Neural progenitor cell (in vitro differentiated cells): ENCODE measurements at places on chromosomes 6 and 20. TPM values are rescaled to one million over a fixed set of nuclear protein-coding genes. Genes with fewer than 3 reads are reported as not detected.

The ZNF334 gene
- 29.0 and 45.9 TPM in 2 replicates for total RNA-seq

The AURKA gene
- total RNA-seq: 144 and 186 TPM in 2 replicates

The PHF1 gene
- total RNA-seq: 25.6 and 55.8 TPM in 2 replicates

The PRR18 gene
- 0.13 and 0.40 TPM in 2 replicates for total RNA-seq

The DACT2 gene
- 0.36 and 5.5 TPM in 2 replicates for total RNA-seq

The MMP24OS gene
- total RNA-seq: 2.9 and 12.0 TPM in 2 replicates

The RAET1G gene
- not detected in 2 replicates for total RNA-seq

The WFDC2 gene
- 2.7 and 5.8 TPM in 2 replicates for total RNA-seq

The NFS1 gene
- 21.7 and 29.3 TPM in 2 replicates for total RNA-seq

The GNAS-AS1 gene
- total RNA-seq: 5.8 and 6.4 TPM in 2 replicates

The SIGLEC1 gene
- not detected in 2 replicates for total RNA-seq

The LINC00237 gene
- not detected in 2 replicates for total RNA-seq

The KCNK16 gene
- not detected in 2 replicates for total RNA-seq

The MAS1 gene
- not detected in 2 replicates for total RNA-seq

The GTSF1L gene
- total RNA-seq: not detected in 2 replicates

The NRSN1 gene
- total RNA-seq: 0.19 and 0.31 TPM in 2 replicates

The ECT2L gene
- total RNA-seq: 0.06 TPM in 1 of 2 replicates, not detected in the other

The PPIL6 gene
- 4.8 and 7.9 TPM in 2 replicates for total RNA-seq

The BHLHE23 gene
- 0.22 TPM in 1 of 2 replicates, not detected in the other for total RNA-seq

The RAMACL gene
- 0.19 and 0.56 TPM in 2 replicates for total RNA-seq

The PPP2R5D gene
- total RNA-seq: 75.0 and 103 TPM in 2 replicates

The ORC3 gene
- 76.0 and 99.3 TPM in 2 replicates for total RNA-seq

The SYCP2 gene
- total RNA-seq: 0.06 and 0.88 TPM in 2 replicates

The PTCRA gene
- not detected in 2 replicates for total RNA-seq

The CNKSR3 gene
- 8.8 and 9.9 TPM in 2 replicates for total RNA-seq

The SPINT3 gene
- not detected in 2 replicates for total RNA-seq

The TSBP1 gene
- total RNA-seq: not detected in 2 replicates

The WFDC13 gene
- total RNA-seq: not detected in 2 replicates

The EEF1A1 gene
- 15,510 and 19,891 TPM in 2 replicates for total RNA-seq

The MAP1LC3A gene
- total RNA-seq: 5.5 and 8.5 TPM in 2 replicates

The MRAP2 gene
- 0.59 and 0.75 TPM in 2 replicates for total RNA-seq

The CGAS gene
- total RNA-seq: 0.62 and 0.90 TPM in 2 replicates

The SLC17A3 gene
- total RNA-seq: not detected in 2 replicates

The CRIP3 gene
- total RNA-seq: 21.3 and 35.4 TPM in 2 replicates

The ZNF391 gene
- 9.6 and 16.5 TPM in 2 replicates for total RNA-seq

The PRRT1 gene
- total RNA-seq: 0.40 TPM in 1 of 2 replicates, not detected in the other
